Ascending aorta (tissue), 2 donors: ENCODE measurements at places on chromosomes 1 and 21. TPM values are rescaled to one million over a fixed set of nuclear protein-coding genes. Genes with fewer than 3 reads are reported as not detected.

CHRM3 gene
- 0.85 TPM for total RNA-seq

RRAGC gene
- 6.2 TPM for total RNA-seq

RHBG gene
- total RNA-seq: not detected

GRCh38 chr1:7432900-7433380 lies 338.2 kb upstream of the VAMP3 start:
- no peak overlapping the region for H3K4me3 ChIP-seq
- H3K36me3 ChIP-seq: no peaks in the 10 kb centered on the region
- no peaks in the 10 kb centered on the region for H3K27me3 ChIP-seq
- no peak overlapping the region for H3K27ac ChIP-seq
- no peaks in the 10 kb centered on the region for H3K4me1 ChIP-seq
- DNase-seq: no peak
